ENCODE measurements at places on chromosomes 11 and 22.
A peak's percentile ranks its signal among the peaks of the same experiment; 100 is the strongest.

- DNase-seq: no peak
Observed at GRCh38 chr11:128089962-128090361, 497.4 kb downstream of the ETS1 start.

DNA sequence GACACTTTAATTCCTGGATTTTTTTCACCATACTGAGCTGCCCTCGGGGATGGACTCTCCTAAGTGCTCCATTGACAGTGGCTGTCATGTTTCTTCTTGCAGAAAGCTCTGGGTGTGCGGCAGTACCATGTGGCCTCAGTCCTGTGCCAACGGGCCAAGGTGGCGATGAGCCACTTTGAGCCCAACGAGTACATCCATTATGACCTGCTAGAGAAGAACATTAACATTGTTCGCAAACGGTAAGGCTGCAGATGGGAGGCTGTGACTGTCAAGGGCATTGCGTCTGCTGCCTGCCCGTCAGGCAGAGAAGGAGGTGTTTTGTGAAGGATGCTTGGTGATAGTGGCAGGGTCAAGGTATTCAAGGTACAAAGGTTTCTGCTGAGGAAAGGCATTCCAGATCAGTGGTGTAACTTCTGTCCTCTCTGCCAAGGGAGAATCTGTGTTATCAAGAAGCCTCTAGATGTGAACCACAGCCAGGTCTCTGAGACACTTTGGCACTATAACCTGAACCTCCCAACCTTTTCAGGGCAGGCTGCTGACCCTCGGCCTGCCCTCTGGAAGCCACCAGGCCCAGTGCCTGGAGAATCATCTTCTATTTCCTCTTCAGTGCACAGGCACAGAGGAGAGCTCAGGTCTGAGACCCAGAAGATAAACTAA lies 30.8 kb downstream of the ACO2 start:
- no peak for DNase-seq

DNA sequence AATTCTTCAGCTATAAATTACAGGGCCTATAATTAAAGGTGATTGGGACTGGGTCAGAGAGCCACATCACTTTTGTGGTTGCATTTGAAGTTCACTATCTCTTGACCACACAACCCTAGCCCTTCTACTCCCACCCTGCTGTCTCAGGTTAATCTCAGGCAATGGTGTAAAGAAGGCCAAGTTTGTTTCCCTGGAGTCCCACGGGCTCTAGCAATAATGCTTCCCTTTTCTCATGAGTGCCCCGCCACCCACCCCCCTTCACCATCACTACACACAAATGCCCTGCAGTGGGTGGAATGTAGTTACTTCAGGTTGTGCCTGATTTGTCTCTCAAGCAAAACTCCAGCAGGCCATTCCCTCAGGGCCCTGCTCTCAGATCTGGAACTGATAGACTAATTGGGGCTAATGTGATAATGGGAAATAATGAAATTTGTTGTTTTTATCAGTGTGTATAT lies 1.8 kb upstream of the EHF start:
- DNase-seq: no peak

GRCh38 chr11:112694245-112694644 lies 267.0 kb upstream of the NCAM1 start:
- no peak for DNase-seq

GRCh38 chr22:29275819-29276565 lies 7.9 kb downstream of the EWSR1 start:
- no peak for DNase-seq

GRCh38 chr11:46672381-46672839 lies 28.0 kb downstream of the ARHGAP1 start:
- DNase-seq: no peak

GRCh38 chr22:32177221-32177765 lies 18.2 kb upstream of the C22orf42 start:
- DNase-seq: no peak

DNA sequence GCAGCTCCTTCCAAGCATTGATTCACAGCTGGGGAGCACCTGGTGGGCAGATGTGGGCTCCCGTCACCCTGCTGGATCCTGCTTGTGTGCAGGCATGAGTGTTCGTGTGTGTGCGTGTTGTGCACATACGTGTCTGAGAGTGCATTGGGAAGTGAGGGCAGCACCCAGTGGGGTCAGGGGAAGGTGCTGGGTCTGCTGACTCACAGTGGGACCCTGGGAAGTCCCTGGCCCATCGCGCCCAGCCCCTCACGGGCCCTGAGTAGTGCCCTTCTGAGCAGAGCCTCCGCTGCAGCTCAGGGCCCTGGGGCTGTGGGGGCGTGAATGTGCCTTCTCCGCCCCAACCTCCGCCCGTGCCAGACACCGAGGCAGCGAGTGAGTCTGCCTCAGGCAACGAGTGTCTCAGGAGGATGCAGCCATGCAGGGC lies 36.8 kb downstream of the WNT11 start:
- no peak for DNase-seq

GRCh38 chr22:37160027-37160426 lies 10.3 kb upstream of the IL2RB start:
- DNase-seq: no peak

GRCh38 chr22:45688600-45689080 lies 17.0 kb downstream of the ATXN10 start:
- peak; percentile 9 for DNase-seq

DNA sequence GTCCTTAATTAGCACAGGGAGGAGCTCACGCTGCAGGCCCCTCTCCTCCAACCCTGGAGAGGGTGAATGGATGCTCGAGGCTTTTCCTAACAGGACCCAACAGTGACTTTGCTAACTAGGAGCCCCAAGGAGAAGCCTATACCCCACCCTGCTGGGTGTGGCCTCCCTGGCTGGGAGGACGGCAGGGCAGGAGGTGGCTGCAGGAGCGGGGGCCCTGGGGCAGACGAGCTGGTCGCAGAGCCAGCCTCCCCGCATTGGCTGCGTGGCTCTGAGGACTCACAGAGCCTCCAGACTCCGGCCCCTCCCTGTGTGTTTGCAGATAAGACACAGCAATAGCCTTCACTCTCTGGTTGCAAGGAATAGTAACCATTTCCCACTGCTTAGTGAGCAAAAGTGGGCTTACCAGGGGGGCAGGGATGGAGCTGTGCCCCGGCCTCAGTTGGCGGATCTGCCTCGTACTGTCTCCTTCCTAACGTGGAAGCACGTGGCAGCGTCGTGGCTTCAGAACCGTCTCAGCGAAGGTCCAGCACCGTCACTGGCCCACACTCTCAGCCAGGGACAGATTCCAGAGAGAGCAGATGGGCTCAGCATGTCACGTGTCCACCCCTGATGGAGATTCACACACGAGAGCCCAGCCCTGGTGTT lies 1087.5 kb downstream of the BRD1 start:
- no peak for DNase-seq

DNA sequence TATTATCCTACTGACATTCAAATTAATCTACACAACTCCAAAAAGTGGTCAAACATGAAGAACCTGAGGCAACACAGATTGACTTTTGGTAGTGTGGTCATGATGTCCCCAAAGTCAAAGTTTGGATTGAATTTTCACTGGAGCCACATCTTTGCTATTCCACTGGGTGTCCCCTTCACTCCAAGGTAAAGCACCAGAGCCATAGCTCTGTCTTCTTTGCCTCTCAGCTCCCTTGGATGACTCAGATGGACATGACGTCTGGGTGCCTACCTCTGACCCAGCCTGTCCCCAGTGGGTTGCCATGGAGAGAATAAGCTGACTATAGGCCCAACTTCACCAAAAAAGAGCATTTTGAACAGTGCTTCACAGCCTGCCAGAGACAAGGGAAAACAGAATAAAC lies 57.4 kb upstream of the ARHGAP42 start:
- no peak for DNase-seq
